ENCODE measurements at places on chromosomes 1 and 21.

DNA sequence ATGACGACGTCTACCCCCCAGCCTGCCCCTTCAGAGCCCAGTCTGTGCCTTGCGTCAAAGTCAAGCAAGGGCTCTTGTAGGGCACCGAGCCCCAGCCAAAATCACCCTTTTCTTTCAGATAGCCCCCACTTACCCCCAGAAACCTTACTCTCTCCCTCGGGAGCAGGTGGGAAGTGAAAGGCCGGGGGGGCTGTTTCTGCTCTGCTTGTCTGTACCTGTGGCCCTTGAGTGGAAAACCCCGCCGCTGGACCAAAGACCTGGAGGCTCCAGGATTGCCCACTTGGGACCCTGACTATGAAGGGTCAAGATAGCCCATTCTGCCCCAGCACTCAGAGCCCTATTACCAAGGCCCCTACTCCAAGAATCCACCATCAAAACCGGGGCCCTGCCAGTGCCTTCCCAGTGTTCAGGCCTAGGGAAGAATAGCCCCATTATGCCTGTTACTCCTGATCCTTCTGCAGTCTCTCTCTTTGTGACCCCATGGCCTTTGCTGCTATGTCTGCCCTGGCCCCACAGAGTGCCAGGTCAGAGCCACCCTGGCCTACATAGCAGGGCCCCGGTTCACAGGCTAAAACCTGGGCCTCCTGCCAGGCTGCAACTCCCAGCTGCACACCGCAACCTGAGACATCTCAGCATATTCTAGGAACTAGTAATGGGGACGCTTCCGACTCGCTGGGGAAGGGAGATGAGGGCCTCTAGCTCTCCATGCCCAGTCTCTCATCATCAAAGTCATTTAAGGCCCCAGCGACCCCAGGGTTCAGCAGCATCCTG, 22.2 kb upstream of the HPDL start:
- peak; percentile 21 for DNase-seq

DNA sequence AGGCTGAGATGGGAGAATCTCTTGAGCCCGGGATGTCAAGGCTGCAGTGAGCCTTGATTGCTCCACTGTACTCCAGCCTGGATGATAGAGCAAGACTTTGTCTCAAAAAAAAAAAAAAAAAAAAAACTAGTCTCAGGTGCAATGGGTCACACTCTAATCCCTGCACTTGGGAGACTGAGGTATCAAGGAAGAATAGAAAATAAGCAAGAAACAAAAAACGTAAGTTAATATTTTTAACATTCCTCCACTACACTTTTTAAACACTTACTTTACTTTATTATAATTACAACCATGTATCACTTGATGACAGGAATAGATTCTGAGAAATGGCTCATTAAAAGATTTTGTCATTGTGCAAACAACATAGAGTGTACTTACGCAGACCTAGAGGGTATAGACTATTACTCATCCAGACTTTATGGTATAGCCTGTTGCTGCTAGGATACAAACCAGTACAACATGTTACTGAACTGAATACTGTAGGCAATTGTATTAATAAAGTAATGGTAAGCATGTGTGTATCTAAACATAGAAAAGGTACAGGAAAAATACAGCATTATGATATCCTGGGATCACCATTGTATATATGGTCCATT, 1244.1 kb upstream of the ADGRL4 start:
- DNase-seq = peak; percentile 49

- DNase-seq = no peak
Measured at GRCh38 chr21:35984654-35985361, 75.5 kb downstream of the SETD4 start.

- no peak for DNase-seq
Measured at GRCh38 chr1:28792644-28793121, 19.3 kb upstream of the OPRD1 start.

- DNase-seq = peak; percentile 52
Measured at GRCh38 chr1:182588500-182589396, at the start of gene RNASEL. Gene RNASEL, minus strand, starts transcription at chr1:182589256. Its CDS starts 2,450 bp downstream, at chr1:182586806.

DNA sequence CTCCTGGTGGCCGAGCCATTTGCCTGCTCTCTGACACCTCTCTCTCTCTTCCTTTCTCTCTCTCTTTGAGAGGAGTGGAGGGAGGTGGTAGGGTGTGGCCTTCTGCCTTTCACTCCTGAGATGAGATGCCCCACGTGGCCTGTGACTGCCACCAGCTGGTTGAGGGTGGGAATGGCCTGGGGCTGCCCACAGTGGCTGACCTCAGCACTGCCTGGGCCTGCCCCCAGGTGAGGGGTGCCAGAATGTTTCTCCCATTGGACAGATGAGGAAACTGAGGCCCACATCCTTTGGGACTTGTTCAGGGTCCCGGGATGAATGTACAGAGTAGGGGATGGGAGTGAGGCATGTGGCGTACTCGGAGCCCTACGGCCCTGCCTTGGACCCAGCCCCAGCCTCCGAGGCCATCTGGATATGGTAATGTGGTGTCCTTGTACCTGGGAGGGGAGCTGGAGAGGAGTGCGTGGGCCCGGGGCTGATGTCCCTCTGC, 12.7 kb upstream of the C1orf167 start:
- no peak for DNase-seq

- peak; percentile 85 for DNase-seq
Measured at GRCh38 chr1:10796029-10796944, at the start of gene CASZ1. Gene CASZ1, minus strand, starts transcription at chr1:10796646. Its CDS starts 102,757 bp downstream, at chr1:10693889.

- no peak for DNase-seq
Measured at GRCh38 chr1:22729400-22729773, 18.7 kb downstream of the EPHB2 start.

DNA sequence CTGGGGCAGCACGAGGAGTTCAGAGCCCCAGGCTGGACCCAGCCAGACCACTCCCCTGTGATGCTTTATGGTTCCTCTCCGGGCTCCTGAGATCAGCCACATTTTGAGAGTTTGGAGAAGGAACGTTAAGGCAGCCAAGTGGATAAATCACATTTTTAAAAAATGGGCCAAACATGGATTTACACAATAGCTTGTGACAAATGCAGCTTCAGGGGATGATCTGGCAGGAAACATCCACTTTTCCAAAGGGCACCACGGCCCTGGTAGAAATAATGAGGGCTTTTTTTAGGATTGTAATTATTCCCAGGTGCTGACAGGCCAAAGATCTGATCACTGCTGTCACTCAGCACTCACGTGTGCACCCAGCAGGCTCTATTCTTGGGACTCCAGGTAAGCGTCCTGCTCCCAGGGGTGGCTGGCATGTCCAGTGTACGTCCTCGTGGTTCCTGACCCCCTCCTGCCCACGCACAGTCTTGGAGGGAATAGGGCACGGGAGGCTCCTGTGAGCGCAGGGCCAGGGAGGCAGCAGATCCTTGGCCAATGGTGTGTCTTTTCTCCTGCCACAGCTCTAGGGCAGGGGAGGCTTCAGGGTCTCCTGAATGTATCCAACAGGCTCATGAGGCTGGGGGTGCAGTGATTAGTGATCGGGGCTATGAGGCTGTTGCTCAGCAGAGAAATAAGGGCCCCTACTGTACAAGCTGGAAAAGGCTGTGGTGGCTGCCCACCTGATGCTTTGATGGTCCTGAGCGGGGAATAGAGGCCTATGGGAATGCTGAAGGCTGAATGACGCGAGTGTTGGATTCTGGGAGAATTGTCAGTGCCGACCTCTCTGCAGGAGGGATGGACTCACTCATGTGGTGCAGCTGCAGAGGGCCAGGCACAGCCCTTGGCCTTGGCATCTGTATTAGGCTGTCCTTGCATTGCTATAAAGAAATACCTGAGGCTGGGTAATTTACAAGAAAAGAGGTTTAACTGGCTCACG, 415.7 kb downstream of the PTPRU start:
- no peak for DNase-seq

DNA sequence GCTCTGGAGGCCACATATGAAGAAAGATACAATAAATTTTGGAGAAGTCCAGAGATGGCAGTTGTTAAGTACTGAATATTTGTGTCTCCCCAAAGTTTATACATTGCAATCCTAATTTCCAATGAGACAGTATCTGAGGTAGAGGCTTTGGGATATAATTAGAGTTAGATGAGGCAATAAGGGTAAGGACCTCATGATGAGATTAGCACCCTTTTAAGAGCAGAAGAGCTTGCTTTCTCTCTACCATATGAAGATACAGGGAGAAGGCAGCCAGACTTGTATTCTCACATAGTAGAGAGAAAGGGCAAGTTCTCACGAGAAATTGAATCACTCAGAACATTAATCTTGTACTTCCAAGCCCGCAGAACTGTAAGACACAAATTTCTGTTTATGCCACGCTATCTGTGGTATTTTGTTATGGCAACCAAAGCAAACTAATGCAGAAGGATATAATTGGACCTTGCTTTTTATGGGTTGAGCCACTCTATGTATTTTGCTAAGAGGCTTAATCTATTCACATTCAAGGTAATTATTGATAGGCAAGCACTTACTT, 430.1 kb downstream of the KCNT2 start:
- DNase-seq = no peak

DNA sequence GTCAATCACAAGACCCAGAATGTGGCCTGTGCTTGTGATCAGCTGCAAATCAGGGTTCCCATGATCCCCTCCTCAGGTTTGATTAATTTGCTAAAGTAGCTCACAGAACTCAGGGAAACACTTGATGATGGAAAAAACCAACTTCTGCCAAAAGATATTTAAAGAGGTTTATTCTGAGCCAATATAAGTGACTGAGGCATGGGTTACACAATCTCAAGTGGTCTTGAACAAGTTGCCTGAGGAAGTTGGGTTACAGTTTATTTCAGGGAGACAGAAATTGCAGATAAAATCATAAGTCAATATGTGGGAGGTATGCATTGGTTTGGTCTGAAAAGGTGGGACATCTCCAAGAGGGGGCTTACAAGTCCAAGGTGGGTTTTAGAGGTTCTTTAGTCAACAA, 243.1 kb downstream of the S1PR1 start:
- no peak for DNase-seq

All from fibroblast of skin of right quadriceps (primary cell).